ENCODE measurements at places on chromosomes 1 and 21.
A peak's percentile ranks its signal among the peaks of the same experiment; 100 is the strongest.

DNA sequence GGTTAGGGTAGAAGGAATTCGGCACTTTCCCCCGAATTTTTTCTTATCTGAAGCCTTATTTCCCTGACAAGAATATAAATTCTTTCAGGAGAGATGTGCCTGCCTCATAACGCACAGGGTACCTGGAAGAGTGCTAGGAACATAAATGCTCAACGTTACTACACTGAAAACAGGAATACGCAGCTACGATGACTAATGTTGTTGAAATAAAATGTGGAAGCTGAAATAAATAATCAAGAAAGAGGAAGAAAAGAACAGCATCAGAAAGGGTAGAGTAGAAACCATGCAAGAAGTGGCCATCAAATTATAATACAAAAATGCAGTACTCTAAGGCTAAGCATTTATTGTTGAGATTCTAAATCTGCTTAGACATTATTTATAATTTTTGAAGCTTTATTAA is 33.9 kb downstream of the SLC66A1 start:
- DNase-seq: no peak

- DNase-seq: no peak
Measured at GRCh38 chr1:214511639-214511998, 39.8 kb downstream of the PTPN14 start.

GRCh38 chr1:55010887-55011217 is 12.1 kb downstream of the BSND start:
- no peak for DNase-seq

DNA sequence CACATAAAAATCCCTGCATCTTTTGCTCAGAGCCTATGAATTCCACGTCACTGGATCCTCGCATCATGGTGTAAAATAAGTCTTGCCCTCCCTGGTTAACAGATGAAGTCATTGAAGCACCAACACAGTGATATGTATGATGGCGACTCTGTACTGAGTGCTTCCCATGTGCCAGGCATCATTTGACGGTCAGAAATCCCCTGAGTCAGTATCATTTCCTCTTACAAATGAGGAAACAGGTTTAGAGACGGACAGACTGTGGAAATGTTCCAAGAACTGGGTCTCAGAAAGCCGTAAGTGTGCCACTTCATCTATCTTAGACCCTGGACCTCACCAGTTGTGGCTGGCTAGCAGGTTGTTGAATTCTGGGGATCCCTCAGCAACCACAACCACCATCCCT is 5.1 kb upstream of the OLFML2B start:
- DNase-seq: no peak

GRCh38 chr1:154496383-154496782 is 5.6 kb upstream of the TDRD10 start:
- DNase-seq: no peak

DNA sequence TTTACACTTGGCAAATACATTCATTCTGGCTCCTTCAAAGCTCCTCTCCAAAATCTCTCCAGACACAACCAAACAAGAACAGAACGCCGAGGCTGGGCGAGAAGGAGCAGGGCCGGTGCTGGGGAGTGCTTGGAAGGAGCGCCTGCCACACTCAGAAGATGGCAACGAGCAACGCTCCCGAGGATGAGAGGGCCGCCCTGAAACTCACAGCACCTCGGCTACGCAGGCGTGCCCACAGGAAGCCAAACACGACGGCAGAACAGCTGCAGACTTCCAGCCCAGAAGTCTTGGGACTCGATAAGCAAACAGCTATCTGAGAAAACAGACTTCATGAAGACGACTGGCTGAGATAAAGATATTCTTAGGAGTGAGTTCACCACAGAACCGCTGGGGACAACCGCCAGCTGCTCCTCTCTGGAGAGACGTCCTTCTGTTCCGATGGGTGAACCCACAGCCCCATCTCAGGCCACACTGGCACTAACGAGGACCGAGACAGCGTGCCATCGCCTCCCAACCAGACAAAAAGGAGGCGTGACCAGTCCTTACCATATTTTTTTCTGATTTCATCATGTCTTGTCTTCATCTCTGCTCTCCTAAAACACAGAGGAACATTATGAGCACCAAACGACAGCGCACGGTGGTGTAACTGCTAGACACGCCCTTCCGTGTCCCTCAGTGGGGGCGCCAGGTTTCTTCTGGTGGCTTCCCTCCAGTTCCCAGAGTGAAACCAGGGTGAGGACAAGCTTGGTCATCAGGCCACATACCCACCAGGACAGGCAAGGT is 18.6 kb downstream of the PTTG1IP start:
- no peak for DNase-seq

GRCh38 chr1:56494306-56494705 is 85.1 kb downstream of the PLPP3 start:
- DNase-seq: no peak

DNA sequence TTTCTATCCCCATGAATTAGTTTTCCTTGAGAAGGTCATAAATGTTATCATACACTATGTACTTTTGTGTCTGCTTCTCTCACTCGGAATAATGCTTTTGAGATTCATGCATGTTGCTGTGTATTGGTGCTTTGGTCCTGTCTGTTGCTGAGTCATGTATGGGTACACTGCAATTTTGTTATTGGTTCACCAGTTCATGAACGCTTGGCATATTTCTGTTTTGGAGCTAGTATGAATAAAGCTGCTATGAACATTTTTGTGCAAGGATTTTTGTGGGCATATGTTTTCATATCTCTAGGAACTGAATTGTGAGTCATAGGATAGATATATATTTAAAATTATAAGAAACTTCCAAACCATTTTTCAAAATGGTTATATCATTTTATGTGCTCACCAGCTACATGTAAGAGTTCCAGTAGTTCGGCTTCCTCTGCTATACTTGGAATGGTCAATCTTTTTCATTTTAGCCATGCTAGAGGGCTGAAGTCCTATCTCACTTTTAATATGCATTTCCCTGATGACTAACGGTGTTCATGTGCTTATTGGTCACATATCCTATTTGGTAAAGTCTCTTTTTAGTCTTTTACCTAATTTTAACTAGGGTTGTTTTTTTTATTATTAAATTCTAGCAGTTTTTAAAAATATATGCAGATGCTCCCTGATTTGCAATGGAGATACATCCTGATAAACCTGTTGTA is 38.2 kb downstream of the ETS2 start:
- DNase-seq: no peak

GRCh38 chr1:213934649-213935048 is 53.1 kb upstream of the PROX1 start:
- no peak for DNase-seq

GRCh38 chr1:230682274-230682673 is 31.6 kb downstream of the AGT start:
- no peak for DNase-seq

GRCh38 chr1:30684881-30685795 is 38.2 kb downstream of the MATN1 start:
- DNase-seq: peak; percentile 2

DNA sequence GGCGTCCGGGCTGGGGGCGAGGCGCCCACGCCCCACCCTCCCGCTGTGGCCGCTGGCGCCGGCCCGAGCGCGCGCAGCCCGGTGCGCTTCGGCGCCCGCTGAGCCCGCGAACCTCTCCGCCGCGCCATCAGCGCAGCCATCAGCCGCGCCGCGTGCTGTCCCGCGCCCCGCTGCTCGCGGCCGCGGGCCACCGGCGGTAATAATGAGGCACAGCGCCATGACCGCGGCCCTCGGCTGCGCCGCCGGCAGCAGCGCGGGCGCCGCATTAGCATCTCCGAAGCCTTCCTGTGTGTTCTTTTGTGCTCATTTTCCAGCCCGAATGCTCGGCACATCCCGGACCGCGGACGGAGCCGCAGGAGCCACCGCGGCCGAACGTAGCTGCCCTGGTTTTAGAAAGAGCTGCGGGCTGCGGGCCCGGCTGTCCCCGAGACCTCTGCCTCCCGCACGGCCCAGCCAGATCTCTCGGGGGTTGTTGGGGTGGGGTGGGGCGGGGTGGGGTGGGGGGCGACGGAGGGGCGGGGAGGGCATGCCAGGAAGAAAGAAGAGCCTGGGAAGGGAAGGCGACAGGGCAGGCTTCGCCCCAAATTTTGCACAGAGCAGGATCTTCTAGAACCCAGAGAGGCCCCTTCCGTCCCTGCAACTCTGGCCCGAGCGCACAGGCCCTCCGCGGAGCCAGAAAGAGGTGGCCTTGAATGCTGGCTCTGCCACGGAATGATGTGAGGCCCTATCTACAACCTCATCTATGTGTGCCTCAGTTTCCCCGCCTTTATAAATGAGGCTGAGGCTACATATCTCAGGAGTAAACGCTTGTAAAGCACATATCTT is 55.3 kb downstream of the RRAGC start:
- DNase-seq: no peak

DNA sequence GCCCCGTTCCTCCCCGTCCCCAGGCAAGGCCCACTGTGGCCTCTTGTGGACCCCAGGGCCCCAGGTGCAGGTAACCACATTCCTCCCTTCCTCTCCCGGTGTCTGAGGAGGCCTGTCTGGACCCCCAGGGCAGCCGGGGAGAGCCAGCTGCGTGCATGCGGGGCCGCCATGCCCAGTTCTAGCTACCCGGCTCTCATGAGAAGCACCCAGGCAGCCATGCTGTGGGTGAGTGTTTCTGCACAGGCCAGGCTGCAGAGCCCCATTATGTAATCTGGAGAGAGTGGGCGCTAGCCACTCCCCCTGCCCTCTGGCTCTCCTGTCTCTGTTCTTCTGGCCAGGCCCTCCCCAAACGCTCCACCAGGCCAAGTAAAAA is 18.4 kb upstream of the PLEKHG5 start:
- no peak for DNase-seq

DNA sequence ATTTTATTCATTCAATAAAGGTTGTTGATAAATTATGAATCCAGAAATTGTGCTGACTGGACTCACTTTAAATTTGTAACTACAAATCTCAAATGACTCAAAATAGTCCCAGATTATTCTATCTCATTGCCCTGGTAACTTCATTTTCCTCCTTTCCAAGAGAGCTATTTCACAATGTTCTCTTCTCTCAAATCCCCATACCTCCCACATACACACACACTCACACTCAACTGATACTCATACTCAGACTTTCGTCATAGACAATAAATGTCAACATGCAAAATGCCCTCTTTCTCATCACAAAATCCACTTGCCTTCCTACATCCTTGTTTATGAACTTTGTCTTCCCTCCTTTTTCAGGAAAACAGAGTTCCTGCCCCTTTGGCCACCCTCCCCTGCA is 33.3 kb downstream of the EXTL2 start:
- no peak for DNase-seq

GRCh38 chr1:11908095-11908675 is 18.0 kb downstream of the KIAA2013 start:
- peak; percentile 81 for DNase-seq

GRCh38 chr1:174013864-174014418 is 8.2 kb downstream of the RC3H1 start:
- DNase-seq: no peak

- DNase-seq: no peak
Measured at GRCh38 chr1:227889863-227890405, 57.8 kb downstream of the WNT9A start.

GRCh38 chr1:3869751-3870301 is 12.6 kb downstream of the DFFB start:
- no peak for DNase-seq

DNA sequence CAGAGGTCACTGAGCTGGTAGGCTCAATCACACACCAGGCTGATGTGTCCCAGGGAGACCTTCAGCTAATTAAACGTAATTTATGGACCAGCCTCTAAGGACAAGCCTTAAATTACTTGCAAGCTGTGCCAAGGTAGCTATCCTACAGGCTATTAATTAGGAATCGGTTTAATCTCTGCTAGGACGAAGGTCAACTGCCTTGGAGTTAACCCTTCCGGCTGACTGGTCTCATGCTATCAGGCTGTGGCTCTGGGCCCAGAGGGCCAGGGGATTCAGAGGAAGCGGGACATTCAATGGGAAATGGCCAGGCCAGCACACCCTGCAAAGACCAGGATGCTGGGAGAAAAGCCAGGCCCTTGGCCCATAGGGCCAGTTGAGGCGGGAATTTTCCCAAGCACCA is 19.0 kb downstream of the DHRS3 start:
- DNase-seq: no peak

DNA sequence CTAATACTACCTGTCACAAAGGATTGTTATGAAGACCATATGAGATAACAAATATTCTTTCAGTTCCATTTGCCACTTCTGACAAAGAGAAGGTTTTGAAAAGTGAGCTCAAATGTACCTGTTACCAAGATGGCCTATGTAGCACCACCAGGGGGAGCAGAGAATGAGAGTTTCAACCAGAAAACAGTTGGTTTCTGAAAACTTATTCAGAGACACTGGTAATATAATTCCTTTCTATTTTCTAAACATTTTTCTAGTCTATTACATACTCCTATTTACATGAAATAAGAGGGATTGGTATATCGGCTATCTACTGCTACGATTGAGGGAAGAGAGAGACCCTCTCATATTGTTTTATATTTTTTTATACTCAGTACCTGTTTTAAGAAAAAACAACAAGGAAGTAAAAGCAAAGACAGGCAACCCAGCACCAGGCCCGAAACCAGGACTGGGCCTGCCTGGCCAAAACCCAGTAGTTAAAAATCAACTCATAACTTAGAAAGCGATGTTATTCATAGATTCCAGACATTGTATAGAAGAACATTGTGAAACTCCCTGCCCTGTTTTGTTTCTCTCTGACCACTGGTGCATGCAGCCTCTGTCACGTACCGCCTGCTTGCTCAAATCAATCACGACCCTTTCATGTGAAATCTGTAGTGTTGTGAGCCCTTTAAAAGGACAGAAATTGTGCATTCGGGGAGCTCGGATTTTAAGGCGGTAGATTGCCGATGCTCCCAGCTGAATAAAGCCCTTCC is 48.3 kb downstream of the IL23R start:
- peak; percentile 39 for DNase-seq

DNA sequence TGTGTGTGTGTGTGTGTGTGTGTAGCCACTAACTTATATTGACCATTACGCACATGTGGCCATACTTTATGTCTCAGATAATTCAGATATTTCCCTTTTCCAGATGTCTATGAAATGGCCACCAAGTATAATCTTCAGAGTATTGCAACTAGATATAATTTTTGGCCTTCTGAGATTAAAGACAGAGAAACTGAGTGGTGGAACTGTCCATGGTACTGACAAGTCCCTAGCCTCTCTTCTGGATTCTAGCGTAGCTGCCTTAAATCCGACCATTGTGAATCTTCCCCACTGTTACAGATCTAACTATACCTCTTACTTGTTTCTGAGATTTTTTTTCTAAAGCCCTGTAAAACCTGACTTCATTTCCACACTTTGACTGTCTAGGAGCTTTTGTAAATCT is 100.0 kb upstream of the SERTAD4 start:
- no peak for DNase-seq

DNA sequence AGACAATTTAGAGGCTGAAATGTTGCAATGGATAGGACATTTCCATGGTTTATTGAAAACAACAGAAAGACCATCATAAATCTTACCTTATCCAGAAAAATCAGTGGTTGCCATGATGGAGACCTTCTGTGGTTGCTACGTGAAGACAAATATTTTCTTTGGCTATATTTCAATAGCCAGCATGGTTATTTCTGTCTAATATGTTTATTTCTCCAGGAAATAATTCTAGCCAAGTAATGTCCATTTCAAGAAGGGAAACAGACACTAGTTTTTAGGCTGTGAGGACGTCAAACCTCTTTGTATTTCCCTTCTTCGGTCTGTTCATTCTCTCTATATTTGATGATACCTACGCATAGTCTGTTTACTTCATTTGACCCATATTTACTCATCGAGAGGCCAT is 49.2 kb upstream of the NFASC start:
- no peak for DNase-seq

GRCh38 chr1:193539731-193540459 is 353.5 kb upstream of the B3GALT2 start:
- peak; percentile 22 for DNase-seq

Measured in CD4-positive, alpha-beta T cell treated with Interleukin-15 for 4 hours (primary cell).